ENCODE measurements at places on chromosomes 1 and 21.

DNA sequence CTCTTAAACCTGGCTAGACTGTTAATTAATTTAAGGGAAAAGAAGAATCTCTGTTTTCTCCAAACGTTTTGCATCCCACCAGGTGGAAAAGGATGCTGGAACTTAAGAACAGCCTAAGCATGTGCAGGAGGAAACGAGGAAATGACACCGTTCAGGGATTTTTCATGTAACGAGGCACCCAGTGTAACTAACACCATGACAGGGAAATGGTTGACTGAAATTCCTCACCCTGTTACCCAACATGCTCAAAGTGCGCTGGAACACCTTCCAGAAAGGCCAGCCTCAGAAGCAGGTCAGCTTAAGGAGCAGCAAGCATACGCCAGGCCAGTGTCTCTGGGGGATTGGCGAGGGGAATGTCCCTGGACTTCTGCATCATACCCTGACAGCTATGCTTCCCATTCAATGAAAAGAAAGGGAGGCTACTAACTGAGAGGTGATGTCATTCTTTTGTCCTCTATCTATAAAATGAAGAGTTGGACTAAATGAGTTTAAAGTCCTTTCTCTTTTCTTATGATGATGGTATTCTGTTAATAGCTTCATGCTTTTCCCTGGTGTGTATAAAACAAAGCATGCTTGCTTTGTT lies 21.6 kb downstream of the TNN start:
- DNase-seq = no peak

- DNase-seq = no peak
These were observed 755 bp upstream of the THRAP3 start for GRCh38 chr1:36223381-36223995.

- no peak for DNase-seq
These were observed 98.6 kb downstream of the SIK1 start for GRCh38 chr21:43328185-43328957.

DNA sequence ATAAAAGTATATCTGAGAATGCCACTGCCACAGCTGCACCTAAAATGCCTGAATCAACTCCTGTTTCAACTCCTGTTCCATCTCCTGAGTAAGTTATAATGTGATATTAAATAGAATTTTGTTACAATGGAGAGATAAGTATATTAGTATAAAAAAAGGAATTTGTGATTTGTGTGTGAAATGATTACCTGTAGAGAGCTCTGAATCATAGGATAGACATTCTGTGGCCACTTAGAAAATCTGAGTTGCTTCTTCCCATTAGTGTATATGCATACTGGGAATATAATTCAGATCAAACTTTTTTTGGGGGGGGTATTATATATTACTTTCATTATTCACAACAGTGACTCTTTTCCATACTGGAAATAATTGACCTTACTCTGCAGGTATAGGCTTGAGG lies 52.9 kb downstream of the SUCO start:
- no peak for DNase-seq

- DNase-seq = no peak
These were observed 1.6 kb downstream of the KCNJ9 start for GRCh38 chr1:160082926-160083325.
